ENCODE measurements at places on chromosomes 13 and 19.

DNA sequence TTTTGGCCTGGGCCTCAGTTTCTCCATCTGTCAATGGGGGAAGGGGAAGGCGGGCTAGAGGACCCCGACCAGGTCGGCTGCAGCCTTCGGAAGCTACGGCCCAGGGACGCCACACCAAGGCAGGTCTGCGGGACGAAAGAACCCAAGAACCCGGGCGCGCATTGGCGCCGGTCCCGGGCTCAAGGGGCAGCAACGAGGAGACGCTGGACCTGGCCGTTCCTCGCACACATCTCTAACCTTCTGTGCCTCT lies 739 bp upstream of the ILF3 start:
- H3K4me3 ChIP-seq: peak overlapping the region; percentile 90
- H3K27me3 ChIP-seq: no peaks in the 10 kb centered on the region
- peaks cover 58% of the 10 kb centered on the region for H3K36me3 ChIP-seq

- no peak overlapping the region for H3K27ac ChIP-seq
- no peak for DNase-seq
Measured at GRCh38 chr13:57665481-57665880, 33.9 kb downstream of the PCDH17 start.

DNA sequence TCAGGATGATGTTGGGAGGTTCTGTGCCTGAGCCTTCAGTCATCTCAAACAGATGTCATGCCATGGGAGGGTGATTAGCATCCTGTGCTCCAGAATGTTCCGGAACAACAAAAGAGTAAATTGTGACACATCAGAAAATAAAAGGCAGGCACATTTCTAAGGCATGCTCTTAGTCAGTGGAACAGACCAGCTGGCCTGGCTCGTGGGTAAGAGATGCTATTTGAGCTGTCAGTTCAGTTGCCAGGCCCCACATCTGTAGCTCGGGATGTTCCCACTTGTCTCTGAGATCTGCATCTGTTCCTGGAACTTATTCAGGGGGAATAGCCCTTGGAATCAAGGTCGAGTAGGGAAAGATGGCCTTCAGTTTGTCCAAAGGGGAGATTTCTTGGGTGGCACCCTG lies 26.0 kb downstream of the OLFM4 start:
- no peaks in the 10 kb centered on the region for H3K36me3 ChIP-seq
- H3K27ac ChIP-seq: no peak overlapping the region
- no peaks in the 10 kb centered on the region for H3K4me1 ChIP-seq
- no peak for DNase-seq

GRCh38 chr19:34493038-34493648 lies 11.6 kb downstream of the WTIP start:
- no peak overlapping the region for H3K4me3 ChIP-seq
- no peaks in the 10 kb centered on the region for H3K4me1 ChIP-seq
- H3K36me3 ChIP-seq: no peaks in the 10 kb centered on the region
- H3K27me3 ChIP-seq: no peaks in the 10 kb centered on the region
- no peak for DNase-seq

DNA sequence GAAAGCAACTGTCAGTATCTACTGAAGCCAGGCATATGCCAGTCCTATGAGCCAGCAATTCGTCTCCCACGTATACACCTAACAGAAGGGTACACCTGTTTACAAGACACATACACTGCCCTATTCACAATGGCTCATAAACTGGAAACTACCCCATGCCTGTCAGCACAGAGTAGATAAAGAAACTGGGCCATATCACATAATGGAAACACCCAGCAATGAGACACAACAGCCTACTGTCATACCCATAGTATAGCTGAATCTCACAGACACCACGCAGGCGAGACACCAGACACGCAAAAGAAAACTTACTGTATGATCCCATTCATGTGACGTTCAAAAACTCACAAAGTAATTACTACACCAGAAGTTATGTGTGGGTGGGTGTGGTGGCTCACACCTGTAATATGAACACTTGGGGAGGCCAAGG lies 15.7 kb downstream of the NOSIP start:
- peak overlapping the region; percentile 16 for H3K4me3 ChIP-seq
- DNase-seq: peak; percentile 55
- H3K27ac ChIP-seq: peak overlapping the region; percentile 97

DNA sequence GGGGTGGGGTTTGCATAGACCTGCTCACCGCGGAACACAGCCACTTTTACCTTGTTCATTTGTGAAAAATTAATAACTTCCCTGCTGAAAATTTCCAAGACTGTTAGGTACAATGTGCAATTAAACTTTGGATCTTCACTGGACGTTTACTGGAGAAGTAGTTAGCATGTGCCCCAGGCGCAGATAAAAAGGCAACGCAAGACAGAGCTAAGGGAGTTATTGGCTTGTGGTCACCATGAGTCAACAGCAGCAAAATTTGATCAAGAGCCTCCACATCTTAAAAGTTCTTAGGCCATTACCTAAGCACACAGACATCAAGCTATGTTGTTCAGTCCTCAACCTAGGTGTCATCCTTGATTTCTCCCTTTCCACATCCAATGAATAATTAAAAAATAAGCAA lies 257.0 kb downstream of the LHFPL6 start:
- H3K27me3 ChIP-seq: peaks cover 37% of the 10 kb centered on the region
- no peak for DNase-seq
- no peaks in the 10 kb centered on the region for H3K36me3 ChIP-seq
- no peak overlapping the region for H3K27ac ChIP-seq

- no peak overlapping the region for H3K27ac ChIP-seq
- H3K4me3 ChIP-seq: no peak overlapping the region
- no peaks in the 10 kb centered on the region for H3K36me3 ChIP-seq
- peaks cover 19% of the 10 kb centered on the region for H3K4me1 ChIP-seq
Measured at GRCh38 chr19:7739211-7739755, 7.4 kb upstream of the CLEC4G start.

DNA sequence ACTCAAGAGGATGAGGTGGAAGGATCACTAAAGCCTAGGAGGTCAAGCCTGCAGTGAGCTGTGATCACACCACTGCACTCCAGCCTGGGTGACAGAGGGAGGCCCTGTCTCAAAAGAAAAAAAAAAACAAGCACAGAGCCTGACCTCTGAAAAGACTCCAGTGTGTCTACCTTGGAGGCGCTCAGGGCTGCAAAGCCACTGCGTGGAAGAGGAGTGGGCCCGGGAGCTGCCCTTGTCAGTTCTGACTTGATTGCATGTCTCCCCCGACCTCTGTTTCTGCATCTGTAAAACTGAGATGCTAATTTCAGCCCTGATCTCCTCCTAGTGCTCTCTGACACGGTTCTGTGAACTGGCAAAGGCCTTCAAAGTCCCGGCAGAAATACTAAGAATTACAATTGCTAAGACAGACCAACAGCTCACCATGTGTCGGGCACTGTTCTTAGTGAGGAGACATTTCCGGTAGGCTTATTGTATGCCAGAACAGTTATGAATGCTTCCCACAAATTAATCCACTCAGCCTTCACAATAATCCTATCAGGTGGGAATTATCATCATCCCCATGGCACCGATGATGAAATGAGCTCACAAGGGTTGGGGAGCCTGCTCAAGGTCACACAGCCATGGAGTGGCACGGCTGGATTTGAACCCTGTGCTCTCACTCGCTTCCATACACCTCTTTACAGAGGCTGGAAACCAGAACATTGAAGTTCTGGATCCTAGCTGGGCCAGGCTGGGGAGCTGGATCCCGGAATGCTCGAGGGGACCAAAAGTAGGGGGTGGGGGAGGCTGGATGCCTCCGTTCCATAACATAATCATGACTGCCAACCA lies 3.5 kb downstream of the AKT2 start:
- H3K36me3 ChIP-seq: peaks cover 46% of the 10 kb centered on the region
- peaks cover 80% of the 10 kb centered on the region for H3K4me1 ChIP-seq
- H3K4me3 ChIP-seq: no peak overlapping the region
- H3K27ac ChIP-seq: peak overlapping the region; percentile 55
- H3K27me3 ChIP-seq: no peaks in the 10 kb centered on the region
- DNase-seq: no peak

DNA sequence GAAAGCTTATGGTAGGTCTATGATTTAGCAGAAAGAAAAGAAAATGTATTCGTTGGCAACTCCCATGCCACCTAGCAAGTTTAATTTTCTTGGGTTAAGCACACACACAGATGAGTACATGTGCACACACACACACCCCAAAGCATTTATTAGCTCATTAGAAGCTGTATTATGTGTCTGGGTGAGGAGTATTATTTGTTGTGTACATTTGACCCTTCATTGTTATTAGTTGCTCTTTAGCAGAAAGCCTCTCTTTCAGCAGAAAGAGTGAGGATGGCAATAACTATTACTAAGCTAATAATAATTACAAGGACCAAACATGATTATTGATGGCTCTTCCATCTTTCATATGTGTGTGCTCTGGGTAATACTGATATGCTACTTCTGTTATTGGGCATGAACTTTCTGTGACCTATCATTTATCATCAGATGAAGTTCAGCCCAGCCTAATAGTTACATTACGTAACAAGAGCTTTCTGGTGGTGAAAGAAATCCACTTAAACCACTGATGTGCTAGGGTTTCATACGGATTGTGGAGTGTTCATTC lies 177.4 kb upstream of the OBI1 start:
- no peaks in the 10 kb centered on the region for H3K36me3 ChIP-seq
- H3K4me3 ChIP-seq: no peak overlapping the region
- no peaks in the 10 kb centered on the region for H3K4me1 ChIP-seq
- H3K27me3 ChIP-seq: peaks cover 3% of the 10 kb centered on the region
- DNase-seq: no peak
- H3K27ac ChIP-seq: no peak overlapping the region

DNA sequence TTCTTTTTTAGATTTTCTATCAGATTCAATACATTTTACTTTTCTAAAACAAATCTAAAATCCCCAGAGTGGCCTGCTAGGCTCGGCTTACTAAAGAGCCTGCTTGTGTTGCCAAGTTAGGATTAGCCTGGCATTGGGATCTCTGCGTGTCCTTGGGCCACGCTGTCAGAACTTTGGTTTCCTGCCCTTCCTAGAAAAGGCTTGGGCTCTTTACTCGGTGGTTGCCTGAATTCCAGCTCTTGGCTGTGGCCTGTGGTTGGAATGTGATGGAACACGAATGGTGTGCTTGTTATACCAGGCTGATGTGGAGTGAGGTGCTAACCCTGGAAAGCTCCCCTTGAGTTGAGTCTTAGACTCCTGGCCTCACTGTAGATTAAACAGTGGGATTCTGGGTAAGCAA lies 8.5 kb downstream of the SPATA13 start:
- no peak for DNase-seq
- no peaks in the 10 kb centered on the region for H3K27me3 ChIP-seq
- peaks cover 48% of the 10 kb centered on the region for H3K4me1 ChIP-seq
- peaks cover 53% of the 10 kb centered on the region for H3K36me3 ChIP-seq
- H3K4me3 ChIP-seq: no peak overlapping the region
- peak overlapping the region; percentile 55 for H3K27ac ChIP-seq

DNA sequence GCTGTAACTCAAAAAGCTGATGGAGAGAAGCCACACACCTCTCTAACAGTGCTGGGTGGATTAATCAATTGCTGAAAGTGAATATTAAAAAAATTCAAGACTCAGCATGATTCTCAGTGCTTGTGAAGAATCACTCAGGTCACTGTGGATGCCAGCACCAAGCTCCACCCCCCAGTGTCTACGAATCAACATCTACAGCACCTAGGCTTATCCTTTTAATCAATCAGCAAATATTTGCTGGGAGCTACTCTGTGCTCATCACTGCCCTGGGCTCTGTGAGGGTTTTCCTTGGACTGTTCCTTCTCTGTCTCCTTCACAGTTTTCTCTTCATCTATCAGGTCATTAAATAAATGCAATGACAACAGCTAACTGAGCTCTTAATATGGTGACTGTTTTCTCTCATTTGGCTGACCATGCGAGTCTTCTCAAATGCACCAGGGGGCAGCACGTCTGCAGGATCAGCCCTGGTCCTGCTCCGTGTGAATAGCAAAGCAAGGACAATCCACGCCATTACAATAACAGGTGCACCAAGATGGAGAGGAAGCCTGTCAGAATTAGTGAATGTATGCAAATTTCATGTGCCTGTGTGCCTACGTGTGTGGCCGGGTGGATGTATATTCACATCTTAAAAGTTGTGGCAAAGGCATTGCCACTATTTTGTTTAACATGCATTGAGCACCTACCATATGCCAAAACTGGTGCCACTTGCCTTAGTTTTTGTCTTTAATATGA lies 14.6 kb upstream of the C13orf42 start:
- no peaks in the 10 kb centered on the region for H3K36me3 ChIP-seq
- H3K27me3 ChIP-seq: peaks cover 21% of the 10 kb centered on the region
- peak; percentile 46 for DNase-seq
- H3K27ac ChIP-seq: no peak overlapping the region

DNA sequence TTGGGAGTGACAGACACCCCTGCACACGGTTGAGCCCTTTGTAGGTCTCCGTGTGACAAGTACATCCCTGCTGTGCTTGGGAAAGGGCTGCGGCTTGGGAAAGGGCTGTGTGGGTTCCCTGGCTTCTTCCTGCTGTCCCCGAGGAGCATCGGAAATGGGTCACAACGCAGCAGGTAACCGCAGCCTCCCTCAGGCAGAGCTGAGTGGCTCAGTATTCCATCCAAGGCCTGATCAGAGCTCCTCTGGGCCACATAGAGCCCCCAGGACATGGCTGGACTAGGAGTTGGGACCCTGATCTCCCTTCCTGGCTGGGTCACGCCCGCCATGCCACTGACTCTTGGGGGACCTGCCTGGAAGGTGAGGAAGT lies 16.3 kb downstream of the TECR start:
- peaks cover 46% of the 10 kb centered on the region for H3K36me3 ChIP-seq
- no peak overlapping the region for H3K27ac ChIP-seq
- H3K27me3 ChIP-seq: no peaks in the 10 kb centered on the region
- no peak for DNase-seq
- peaks cover 33% of the 10 kb centered on the region for H3K4me1 ChIP-seq
- no peak overlapping the region for H3K4me3 ChIP-seq

DNA sequence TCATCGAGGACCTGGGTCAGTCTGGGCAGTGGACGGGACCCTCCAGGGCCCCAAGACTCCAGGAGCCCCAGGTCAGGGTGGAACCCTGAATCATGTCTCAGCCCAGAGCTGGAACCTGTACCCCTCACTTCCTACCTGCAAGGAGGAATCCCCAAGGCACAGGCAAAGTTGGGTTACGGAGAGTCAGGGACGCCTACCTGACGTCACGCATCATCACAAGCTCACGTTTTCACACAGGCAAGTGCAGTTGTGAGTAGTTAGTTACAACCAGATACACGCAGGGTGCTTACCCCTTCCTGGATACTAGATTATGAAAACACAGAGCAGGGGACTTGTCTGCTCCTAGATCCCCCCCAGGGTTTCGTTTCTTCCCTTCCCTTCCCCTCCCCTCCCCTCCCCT lies 1.9 kb downstream of the RETN start:
- peak overlapping the region; percentile 54 for H3K4me3 ChIP-seq
- peaks cover 64% of the 10 kb centered on the region for H3K27me3 ChIP-seq
- peaks cover 23% of the 10 kb centered on the region for H3K4me1 ChIP-seq
- no peaks in the 10 kb centered on the region for H3K36me3 ChIP-seq
- no peak for DNase-seq
- H3K27ac ChIP-seq: no peak overlapping the region

DNA sequence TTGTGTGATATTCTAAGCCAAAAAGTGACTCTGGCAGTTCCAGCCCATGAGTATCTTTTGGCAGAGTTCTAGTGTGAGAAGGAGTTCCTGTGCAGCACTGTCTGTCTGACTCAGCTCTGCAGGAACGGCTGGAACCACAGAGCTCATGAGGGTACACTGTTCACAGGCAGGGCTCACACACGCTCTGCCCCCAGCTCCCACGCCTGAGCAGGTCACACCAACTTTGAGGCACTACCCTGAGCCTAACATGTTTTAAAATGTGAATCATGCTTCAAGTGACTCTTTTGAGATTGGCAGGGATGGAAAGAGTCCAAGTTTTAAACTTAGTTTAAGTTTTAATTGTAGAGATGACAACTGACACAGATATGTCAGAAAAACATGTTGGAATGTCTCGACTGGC lies 1203.3 kb downstream of the UQCRFS1 start:
- no peak overlapping the region for H3K27ac ChIP-seq
- no peak overlapping the region for H3K4me3 ChIP-seq
- no peaks in the 10 kb centered on the region for H3K36me3 ChIP-seq
- no peak for DNase-seq

Data from activated T-cell treated with anti-CD3 and anti-CD28 coated beads, Interleukin-2, amount 50 U/mL, for 24 hours (primary cell).